ENCODE measurements at places on chromosomes 12 and 14.

DNA sequence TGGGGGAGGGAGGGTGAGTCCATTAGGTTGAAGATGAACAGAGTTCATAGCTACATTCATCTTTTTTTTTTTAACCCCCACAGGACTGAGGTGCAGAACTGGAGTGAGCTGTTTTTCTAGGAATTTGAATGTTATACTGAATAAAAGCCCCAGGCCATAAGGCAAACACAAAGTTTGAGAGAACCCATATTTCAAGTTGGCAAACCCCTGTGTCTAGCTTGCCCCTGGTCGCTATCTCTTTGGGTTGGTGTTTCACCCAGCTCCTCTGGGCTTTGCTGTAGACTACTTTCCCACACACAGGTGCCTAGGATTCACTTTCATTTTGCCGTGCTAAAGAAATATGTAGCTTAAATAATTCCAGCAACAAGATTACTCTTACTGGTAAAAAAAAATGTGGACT lies 5.2 kb upstream of the LMO3 start:
- DNase-seq: no peak

DNA sequence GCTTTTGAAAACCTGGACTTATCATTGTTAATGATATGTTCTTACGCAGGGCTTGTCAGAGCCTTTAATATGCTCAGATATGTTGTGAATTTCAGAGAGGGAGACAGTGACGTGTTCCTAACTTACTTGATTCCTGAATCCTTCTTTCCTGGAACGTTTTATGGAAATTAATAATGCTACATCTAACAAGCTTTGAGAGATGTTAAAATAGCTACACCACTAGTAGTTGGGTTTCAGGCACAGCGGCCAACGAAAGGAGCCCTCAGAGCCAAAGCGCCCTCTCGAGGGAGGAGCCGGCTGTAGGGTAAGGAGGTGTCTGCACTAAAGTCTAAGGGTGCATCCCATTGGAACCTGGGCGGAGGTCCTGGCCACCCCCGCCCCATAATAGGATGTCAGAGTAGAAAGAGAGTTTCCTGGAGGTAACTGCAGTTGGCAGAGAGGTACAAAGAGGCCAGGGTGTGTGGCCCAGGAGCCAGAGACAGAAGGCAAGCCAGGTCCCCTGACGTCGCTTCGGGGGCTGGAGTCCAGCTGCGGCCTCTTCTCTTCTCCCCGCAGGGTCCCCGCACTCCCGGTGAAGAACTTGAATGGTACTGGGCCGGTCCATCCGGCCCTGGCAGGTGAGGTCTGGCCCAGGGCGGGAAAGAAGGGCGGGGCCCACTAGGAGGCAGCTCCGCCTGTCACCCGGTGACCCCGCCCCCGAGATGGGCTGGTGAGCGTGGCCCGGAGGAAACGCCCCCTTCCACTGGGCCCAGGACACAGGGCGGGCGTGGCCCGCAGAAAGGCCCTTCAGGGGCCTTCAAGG lies 36.3 kb downstream of the DTX1 start:
- DNase-seq: no peak

DNA sequence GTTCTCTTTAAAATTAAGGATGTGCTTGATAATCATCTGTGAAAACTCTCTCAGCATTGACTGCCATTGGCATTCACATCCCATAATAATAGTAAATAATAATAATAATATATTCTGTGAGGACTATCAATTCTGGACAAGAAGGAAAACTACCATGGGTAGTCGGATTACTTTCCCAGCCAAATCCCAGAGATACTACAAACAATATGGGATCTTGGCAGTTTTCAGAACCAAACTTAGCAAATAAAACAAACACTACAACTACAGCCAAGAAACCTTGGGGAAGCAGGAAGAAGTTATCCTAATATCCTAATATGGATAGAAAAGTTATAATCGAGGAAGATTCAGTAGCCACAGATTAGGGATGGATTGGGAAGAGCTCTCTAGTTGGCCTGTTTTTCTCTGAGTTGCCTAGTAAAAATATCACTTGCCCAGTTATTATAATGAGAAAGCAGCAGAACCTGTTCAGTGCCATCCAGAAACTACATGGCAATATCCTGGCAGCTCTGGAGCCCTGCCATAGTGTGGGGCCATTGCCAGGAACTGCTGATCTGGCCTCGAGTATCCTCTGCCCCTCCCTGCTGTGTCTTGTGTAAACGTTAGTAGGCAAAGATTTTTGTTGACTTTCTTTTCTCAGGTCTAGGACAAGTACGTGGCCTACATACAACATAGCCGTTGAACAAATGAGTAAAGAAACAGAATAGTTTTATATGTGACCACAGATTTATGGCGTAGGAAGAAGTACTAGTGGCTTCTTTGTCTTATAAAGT lies 193.5 kb downstream of the SLC2A13 start:
- DNase-seq: no peak

DNA sequence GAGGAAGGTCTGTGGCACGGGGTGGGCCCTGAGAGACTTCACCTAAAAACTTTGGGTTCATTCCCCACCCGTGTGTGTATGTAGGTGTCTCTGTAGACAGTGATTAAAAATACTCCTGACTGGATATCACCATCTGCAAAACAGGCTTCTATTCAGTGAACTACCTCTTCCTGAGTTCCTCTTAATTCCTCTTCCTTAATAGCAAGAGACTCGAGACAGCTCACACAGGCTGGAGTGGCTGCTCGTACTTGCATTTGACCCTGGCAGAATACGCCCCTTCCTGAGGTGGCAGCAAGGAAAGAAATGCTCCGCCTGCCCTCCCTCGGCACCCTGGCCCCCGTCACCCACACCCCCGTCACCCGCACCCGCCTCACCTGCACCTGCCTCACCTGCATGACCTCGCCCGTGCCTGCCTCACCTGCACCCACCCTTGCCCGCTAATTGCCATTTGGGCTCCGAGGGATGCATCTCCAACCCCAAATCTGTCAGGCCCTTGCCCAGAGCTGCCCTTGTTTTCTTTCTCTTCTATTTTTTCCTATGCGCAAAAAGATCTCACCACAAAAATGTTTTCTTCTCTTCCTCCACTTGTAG lies 90.0 kb downstream of the FBXL14 start:
- DNase-seq: no peak

DNA sequence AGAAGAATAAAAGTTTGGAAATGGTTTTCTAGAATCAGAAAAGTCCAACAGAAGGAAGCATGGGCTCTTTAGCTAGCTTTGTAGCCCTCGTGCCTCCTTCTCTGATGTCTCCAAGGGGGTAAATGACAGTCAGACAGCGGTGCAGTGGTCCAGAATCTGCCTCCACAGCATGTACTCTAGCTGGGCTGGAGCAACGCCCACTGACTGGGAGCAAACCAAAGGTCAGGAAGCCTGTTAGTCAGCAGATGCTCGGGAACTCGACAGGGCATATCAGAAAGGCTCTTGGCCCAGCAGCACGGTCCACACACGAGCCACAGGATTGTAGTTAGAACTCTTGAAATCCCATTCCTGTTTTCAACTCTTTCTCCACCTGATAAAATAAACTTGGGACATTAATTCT lies 164.3 kb downstream of the GRIN2B start:
- no peak for DNase-seq

DNA sequence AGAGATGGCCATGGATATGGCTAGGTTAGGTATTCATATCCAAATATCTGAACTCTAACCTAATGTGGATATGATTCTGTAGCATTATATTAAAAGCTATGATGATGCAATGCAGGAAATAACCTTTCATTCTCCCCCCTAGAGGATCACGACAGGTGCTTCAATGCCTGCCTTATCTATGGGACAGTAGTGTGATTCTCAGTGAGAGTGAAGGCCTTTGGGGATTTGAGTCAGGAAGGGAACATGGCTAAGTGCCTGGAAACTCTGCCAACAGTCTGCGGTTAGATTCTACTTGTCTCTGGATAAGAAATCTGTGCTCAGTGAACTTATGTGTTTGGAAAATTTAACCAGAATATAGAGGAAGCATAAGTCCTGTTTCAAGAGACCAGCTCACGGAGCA lies 81.8 kb downstream of the SLC38A1 start:
- peak; percentile 55 for DNase-seq

- DNase-seq: no peak
These were observed 213.0 kb upstream of the PDE3A start for GRCh38 chr12:20155374-20155773.

DNA sequence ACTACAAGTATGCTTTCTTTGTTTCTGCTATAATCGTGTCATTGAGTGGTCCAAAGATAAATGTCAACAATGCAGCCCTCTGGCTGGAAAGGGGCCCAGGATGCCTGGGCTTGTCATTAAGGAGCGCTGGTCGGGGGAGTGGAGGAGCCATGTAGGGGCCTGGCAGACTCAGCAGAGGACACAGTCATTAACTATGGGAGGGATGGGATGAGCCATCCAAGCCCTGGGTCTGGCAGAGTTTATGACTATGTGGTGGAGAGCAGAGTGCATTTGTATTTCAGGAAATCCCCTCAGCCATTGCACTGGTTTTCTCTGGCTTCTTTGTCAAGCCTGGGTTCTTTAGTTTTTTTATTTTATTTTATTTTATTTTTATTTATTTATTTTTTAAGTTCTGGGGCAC lies 243.1 kb downstream of the C12orf75 start:
- no peak for DNase-seq

DNA sequence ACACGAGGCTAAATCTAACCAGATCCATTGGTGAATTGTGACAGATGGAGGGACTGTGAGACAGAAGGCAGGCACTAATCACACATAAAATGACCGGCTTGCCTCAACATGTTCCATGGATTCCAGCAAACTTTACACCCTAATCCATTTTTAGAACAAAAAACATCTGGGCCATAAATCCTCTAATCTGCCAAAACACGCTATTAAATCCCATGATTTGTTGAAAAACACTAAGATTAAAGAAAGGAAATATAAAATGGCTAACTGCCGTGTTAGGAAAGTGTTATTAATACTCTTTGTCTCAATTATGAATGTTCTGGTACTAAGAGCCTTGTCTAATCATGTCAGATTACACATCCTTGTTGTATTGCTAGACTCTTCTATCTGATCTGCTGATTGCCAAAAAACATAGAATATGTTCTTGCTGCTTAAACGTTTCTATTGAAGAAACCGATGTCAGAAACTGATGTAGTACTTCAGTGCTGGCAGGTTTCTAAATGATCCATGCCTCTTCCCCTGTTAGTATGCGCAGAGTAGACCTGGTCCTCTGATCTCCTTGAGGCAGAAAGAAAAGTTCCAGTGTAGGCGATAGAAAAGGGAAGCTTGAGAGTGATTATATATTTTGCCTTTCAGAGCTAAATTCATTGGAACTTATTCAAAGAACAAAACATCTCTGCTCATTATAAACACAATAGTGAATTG lies 384.9 kb downstream of the SOX5 start:
- DNase-seq: no peak

DNA sequence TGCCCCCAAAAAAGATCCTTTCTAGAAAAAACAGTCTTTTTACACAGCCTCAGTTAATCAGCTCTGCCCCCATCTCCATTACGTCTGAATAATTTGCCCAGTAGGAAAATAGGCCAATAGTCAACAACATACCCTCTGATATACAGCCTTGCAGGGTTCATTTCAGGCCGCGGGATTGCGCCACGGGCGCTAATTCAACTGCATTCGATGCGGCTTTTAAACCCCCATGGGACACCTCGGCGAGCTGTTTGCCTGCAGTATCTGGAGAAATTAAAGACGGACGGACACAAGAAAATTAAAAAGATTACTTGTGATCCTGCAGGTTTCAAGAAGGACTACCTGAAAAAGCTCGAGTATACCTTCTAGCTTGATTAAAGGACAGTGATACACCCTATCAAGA lies 36.1 kb downstream of the ERP29 start:
- DNase-seq: no peak

DNA sequence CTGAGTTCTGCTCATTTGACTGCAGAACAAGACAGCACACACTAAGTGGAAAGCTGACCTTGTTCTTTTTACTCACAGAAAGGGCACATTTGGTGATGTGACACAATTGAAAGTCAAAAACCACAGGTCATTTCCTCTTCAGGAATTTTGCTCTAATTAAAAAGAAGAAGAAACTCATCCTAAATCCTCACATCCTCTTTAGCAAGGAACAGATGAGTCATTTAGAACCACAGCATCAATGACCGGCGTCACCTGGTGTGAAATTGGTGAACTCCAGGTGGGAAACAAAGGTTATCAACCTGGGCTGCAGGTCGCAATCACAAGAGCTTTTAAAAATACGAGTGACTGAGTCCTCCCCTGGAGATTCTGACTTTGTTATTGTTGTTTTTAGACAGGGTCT lies 2.9 kb upstream of the RNU6-8 start:
- no peak for DNase-seq

- DNase-seq: no peak
These were observed 2.5 kb downstream of the FAM181A start for GRCh38 chr14:93929657-93930056.

- no peak for DNase-seq
These were observed 534.7 kb downstream of the LRFN5 start for GRCh38 chr14:42141328-42141727.

- peak; percentile 12 for DNase-seq
These were observed 500 bp downstream of the GPR137C start for GRCh38 chr14:52553002-52553670.

GRCh38 chr14:104700225-104700651 lies 10.8 kb downstream of the INF2 start:
- no peak for DNase-seq

DNA sequence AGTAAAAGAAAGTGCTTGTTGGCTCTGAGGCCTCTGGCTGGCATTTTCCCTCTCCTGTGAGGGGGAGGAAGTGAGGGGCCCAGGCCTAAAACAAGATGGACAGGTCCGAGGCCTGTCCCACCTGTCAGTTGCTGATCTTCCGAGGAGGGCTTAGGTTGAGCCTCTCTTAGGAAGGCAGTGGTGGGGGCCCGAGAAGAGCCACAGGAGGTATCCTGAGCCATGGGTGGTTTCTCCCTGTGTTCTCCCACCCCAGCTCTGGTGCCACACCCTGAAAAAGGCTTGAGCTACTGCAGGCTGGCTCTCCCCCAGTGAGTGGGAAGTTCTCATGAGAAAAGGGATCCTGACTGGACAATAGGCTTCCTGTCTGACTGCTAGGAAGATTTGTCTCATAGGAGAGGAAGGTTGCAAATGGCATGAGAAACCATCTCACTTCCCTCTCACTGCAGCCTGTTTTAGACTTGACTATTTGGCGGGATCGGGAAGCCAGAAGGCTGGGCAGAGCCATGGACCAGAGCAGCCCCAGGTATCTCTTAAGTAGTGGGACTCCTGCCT lies 72.1 kb upstream of the SRSF5 start:
- DNase-seq: no peak

GRCh38 chr12:124862768-124863415 lies 772 bp downstream of the SCARB1 start:
- no peak for DNase-seq

DNA sequence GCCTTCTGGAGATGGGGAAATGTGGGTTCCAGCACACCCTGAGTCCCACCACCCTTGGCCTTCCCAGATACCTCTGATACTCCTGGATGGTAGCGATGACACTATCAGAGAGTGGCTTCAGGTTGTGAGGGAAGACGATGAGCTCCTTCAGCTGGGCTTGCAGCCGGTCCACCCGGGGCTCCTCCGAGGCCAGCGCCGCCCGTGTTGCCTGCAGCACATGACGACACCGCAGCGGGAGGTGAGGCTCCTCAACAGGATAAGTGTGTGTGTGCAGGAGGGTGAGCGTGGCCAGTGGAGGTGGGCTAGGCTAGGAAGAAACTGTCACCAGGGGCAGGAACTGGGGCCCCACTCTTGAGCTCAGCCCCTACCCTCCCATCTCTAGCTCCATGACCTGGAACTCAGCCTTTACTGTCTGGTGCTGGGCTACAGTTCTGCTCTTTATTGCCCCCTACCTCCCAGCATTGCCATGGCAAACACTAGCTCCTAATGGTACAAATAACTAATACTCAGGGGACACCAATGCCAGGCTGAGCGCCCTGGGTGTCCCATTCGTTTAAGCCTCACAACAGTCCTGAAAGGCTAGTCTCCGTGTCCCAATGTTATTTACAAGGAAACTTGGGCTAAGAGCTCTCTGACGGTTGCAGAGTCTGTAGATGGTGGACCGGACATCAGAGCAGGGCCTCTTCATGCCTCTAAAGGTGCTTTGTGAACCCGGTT lies 64.1 kb downstream of the SYNE3 start:
- DNase-seq: no peak

Measured in fibroblast of skin of back (primary cell).